RWPE2 (cell line): ENCODE measurements at places on chromosomes 4 and X.

DNA sequence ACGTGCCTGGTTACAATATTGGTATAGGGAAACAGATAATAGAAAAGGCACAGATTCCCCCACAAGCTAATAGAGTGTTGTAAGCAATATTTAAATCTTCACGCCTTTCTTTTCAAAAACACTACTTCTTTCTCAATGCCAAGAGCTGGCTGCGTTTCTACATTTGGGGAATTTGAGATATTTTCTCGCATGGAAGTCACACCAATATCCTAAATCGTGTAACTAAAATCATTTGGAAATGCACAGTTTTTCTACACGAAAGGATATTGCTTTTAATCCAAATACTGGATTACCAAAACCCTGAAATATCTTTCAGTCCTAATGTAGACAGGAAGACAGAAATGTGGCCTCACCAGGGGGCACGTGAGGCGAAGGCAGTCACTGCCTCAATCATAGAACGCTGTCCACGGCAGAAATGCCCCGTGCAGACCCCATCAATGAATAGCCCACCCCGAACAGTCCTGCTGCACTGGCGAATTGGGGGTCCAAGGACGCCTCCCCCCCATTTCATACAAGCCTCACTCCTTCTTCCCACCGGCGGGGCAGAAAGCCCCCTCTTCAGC is 106.6 kb downstream of the NSUN7 start:
- no peak overlapping the region for H3K27ac ChIP-seq
- no peaks in the 10 kb centered on the region for H3K27me3 ChIP-seq
- H3K36me3 ChIP-seq: peaks cover under 1% of the 10 kb centered on the region; the same call in 1 of the 2 replicates
- no peak overlapping the region for H3K4me3 ChIP-seq

GRCh38 chr4:183344523-183345255 is 22.5 kb upstream of the CLDN24 start:
- no peaks in the 10 kb centered on the region for H3K36me3 ChIP-seq
- H3K27ac ChIP-seq: no peak overlapping the region
- H3K4me3 ChIP-seq: no peak overlapping the region
- peaks cover 14% of the 10 kb centered on the region for H3K4me1 ChIP-seq
- no peak for DNase-seq

DNA sequence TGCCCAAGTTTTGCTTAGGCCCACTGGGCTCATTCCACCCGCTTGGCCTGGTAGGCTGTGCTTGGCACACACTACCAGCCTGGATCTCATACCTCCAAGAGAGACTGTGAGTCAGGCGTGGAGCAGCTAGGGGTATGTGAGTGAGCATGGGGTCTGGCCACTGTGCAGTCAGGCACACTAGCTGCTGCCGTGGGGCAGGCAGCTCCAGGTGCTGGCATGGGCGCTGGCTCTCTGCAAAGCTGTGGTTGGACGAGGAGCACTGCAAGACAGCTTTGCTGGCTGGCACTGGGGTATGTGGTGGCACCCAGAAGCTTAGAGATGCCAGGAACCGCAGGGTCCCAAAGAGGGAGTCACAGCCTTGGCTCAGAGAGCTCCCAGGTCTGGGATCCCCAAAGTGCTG is 377.8 kb downstream of the KCTD8 start:
- no peaks in the 10 kb centered on the region for H3K36me3 ChIP-seq
- no peaks in the 10 kb centered on the region for H3K4me1 ChIP-seq
- H3K27ac ChIP-seq: no peak overlapping the region
- no peak for DNase-seq
- H3K27me3 ChIP-seq: no peaks in the 10 kb centered on the region

- H3K36me3 ChIP-seq: no peaks in the 10 kb centered on the region
- H3K4me1 ChIP-seq: peaks cover 12% of the 10 kb centered on the region
- DNase-seq: no peak
- no peaks in the 10 kb centered on the region for H3K27me3 ChIP-seq
- no peak overlapping the region for H3K4me3 ChIP-seq
- H3K27ac ChIP-seq: no peak overlapping the region
Measured at GRCh38 chrX:40009462-40009851, 88.3 kb downstream of the BCOR start.

GRCh38 chr4:57162499-57163019 is 52.4 kb upstream of the IGFBP7 start:
- H3K27me3 ChIP-seq: no peaks in the 10 kb centered on the region
- no peaks in the 10 kb centered on the region for H3K36me3 ChIP-seq
- H3K4me3 ChIP-seq: no peak overlapping the region
- H3K4me1 ChIP-seq: no peaks in the 10 kb centered on the region
- DNase-seq: no peak

GRCh38 chr4:117898496-117898895 is 135.8 kb upstream of the NDST3 start:
- H3K4me3 ChIP-seq: no peak overlapping the region
- H3K4me1 ChIP-seq: no peaks in the 10 kb centered on the region
- no peak for DNase-seq

DNA sequence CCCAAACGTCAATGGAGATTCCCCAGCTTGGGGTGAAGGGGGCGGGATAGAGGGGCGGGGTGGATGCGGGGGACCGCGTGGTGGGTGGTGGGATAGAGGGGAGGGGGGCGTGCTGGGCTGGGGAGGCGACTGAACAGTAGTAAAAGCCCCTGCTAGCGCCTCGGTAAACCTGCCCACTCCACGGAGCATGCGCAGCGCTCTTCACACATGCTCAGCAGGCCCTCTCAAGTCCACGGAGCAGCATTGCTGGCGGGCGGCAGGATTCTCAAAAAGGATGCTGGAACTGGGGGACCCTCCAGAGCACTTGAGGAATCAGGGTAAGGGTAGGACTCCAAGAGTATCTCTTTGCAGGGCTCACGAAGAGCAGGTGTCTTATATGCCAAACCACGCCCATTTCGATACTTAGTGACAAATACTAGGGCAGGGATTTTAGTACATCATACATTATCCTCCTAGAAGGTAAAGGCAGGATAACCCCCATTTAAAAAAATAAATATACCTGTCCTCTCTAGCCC is 378 bp upstream of the RPS6KA6 start:
- no peak overlapping the region for H3K27ac ChIP-seq
- no peaks in the 10 kb centered on the region for H3K4me1 ChIP-seq
- peak overlapping the region; percentile 56 for H3K4me3 ChIP-seq
- H3K36me3 ChIP-seq: no peaks in the 10 kb centered on the region
- DNase-seq: peak; percentile 44

GRCh38 chrX:45824471-45824870 is 623.8 kb upstream of the DIPK2B start:
- DNase-seq: peak; percentile 89
- no peaks in the 10 kb centered on the region for H3K27me3 ChIP-seq
- H3K4me1 ChIP-seq: peaks cover 19% of the 10 kb centered on the region
- H3K36me3 ChIP-seq: peaks cover 52% of the 10 kb centered on the region
- peak overlapping the region; percentile 54 for H3K27ac ChIP-seq
- H3K4me3 ChIP-seq: no peak overlapping the region

DNA sequence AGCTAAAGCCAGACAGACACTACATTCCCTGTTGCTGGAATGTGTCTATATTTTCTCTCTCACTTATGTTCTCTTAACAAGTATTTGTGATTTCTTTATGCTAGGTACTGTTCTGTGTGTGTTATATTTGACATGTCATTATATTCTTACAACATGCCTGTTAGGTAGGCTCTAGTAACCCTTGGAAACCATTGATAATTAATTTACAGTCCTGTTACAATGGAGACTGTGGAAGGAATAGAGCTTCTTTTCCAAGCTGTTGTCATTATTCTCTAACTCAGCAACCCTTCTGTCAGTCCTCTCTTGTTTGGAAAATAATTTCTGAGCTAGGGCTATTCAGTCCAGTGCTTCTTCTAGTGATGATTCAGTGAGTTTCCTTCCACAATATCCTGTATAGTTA is 419.1 kb upstream of the BOD1L1 start:
- H3K27ac ChIP-seq: no peak overlapping the region
- H3K4me3 ChIP-seq: no peak overlapping the region
- DNase-seq: no peak
- no peaks in the 10 kb centered on the region for H3K36me3 ChIP-seq
- no peaks in the 10 kb centered on the region for H3K27me3 ChIP-seq

DNA sequence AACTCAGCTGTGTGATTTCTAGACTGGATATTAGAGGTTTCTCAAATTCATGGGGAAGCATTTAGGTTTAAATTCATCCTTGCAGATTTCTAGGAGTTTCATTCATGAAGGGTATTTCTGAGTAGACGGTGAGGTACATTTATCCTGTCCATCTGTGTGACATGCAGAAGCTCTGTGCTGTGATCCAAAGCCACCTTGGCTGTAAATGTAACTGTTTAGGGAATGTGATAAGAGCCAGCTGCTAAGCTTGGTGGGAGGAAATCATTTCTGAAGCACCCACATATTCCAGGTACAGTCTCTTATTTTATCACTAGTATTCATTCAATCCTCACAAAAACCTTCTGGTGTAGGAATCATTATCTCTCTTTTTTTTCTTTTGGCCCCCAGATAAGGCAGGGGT is 8.7 kb upstream of the DCTD start:
- no peak overlapping the region for H3K4me3 ChIP-seq
- H3K27me3 ChIP-seq: no peaks in the 10 kb centered on the region
- no peak for DNase-seq

- H3K27me3 ChIP-seq: no peaks in the 10 kb centered on the region
- no peak for DNase-seq
- H3K4me1 ChIP-seq: peaks cover 17% of the 10 kb centered on the region
- peak overlapping the region; percentile 41 for H3K27ac ChIP-seq
- H3K36me3 ChIP-seq: peaks cover 36% of the 10 kb centered on the region
Measured at GRCh38 chr4:15659768-15660570, 4.8 kb upstream of the FBXL5 start.

DNA sequence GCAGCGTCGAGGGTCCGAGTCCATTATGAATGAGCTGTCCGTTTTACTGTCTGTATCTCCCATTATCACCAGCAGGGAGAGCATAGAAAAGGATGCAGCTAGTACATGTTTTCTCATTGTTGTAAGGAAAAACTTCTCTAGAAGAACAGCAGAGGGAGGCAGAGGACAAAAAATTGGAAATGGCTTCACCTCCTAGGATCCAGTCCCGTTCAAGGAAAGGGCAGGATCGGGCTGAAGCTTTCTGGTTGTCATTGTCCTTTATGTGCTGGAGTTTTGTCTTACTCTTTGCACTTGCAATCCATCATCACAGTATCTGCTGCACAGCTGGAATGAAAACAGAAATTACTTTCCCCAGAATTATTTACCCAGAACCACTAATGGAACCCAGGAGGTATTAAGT is 14.7 kb downstream of the NDP start:
- H3K27ac ChIP-seq: no peak overlapping the region
- DNase-seq: no peak
- no peaks in the 10 kb centered on the region for H3K27me3 ChIP-seq
- no peak overlapping the region for H3K4me3 ChIP-seq
- H3K36me3 ChIP-seq: no peaks in the 10 kb centered on the region

DNA sequence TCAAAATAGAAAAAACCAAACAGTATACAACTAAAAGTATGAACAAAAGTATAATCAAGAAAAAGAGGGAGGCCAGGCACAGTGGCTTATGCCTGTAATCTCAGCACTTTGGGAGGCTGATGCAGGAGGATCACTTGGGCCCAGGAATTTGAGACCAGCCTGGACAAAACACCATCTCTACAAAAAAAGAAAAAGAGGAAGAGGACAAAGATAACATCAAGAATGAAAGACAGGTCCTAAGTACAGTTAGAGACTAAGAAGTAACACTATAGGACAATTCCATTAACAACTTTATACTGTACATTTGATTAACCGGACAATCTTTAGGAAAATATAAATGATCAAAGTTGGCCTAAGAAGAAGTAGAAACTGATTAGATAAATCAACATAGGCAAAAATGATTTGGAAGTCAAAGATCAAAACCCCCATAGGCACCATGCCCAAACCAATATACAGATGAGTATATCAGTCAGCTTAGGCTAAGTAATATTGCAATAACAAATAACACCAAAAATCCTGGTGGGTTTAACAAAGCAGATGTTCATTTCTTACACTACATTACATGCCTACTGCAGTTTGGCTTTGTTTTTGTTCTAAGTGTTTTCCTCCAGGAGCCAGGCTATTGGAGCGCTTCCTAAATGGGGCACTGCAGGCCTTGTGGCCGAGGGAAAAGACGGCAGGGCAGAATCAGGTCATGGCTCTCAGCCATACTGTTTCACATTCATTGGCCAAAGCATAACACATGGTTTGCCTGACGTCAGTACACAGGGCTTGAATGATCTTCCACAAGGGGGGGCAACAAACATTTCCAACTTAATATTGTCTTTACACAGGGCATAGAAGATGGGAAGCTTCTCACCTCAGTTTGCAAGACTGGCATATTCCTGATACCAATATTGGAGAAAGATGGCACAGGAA is 42.2 kb upstream of the HGFAC start:
- H3K4me1 ChIP-seq: peaks cover 14% of the 10 kb centered on the region
- H3K27ac ChIP-seq: no peak overlapping the region
- H3K27me3 ChIP-seq: no peaks in the 10 kb centered on the region
- peaks cover 13% of the 10 kb centered on the region for H3K36me3 ChIP-seq
- no peak for DNase-seq
- H3K4me3 ChIP-seq: no peak overlapping the region

DNA sequence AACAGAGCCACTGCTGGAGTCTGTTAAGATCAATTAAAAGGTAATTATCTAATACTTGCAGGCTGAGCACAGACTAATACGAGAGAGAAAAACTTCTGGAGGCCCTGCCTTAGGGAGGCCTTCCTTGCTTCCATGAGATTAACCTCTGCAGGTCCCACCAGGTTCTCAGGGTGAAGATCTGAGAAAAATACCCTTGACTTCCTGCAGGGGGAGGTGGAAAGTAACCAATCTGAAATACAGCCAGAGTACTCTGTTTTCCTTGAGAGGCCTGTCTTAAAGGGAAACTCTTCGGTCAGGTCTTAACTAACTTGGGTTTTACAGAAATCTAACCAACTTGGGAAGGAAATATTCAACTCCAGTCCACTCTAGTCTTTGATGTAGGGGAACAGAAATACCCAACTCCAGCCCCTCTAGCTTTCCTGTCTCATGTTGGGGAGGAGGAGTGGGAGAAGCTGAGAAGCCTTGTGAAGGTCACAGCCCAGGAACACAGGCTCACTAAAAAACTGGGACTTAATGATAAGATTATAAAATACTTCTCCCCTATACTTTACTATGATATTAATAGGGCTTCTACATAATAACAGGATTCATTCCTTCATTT is 77.1 kb downstream of the TBCK start:
- no peak for DNase-seq
- peaks cover 11% of the 10 kb centered on the region for H3K36me3 ChIP-seq
- no peak overlapping the region for H3K27ac ChIP-seq
- no peaks in the 10 kb centered on the region for H3K27me3 ChIP-seq
- no peaks in the 10 kb centered on the region for H3K4me1 ChIP-seq

DNA sequence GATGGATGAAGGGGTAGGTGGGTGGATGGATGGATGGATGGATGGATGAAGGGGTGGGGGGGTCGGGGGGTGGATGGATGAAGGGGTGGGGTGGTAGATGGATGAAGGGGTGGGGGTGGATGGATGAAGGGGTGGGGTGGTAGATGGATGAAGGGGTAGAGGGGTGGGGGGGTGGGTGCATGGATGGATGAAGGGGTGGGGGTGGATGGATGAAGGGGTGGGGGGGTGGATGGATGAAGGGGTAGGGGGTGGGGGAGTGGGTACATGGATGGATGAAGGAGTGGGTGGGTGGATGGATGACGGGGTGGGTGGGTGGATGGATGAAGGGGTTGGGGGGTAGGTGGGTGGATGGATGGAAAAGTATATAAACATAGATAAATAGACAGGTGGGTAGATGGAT is 74.2 kb downstream of the PRKX start:
- no peaks in the 10 kb centered on the region for H3K36me3 ChIP-seq
- no peaks in the 10 kb centered on the region for H3K27me3 ChIP-seq
- no peak overlapping the region for H3K27ac ChIP-seq
- H3K4me3 ChIP-seq: no peak overlapping the region
- no peaks in the 10 kb centered on the region for H3K4me1 ChIP-seq
